Activated CD4-positive, CD25-positive, alpha-beta regulatory T cell (primary cell): ENCODE measurements at places on chromosomes 11 and 22.

GRCh38 chr11:10041332-10041731 is 252.7 kb downstream of the SBF2 start:
- DNase-seq, result no peak

GRCh38 chr22:23179381-23180299 is 669 bp upstream of the BCR start:
- no peak for DNase-seq

DNA sequence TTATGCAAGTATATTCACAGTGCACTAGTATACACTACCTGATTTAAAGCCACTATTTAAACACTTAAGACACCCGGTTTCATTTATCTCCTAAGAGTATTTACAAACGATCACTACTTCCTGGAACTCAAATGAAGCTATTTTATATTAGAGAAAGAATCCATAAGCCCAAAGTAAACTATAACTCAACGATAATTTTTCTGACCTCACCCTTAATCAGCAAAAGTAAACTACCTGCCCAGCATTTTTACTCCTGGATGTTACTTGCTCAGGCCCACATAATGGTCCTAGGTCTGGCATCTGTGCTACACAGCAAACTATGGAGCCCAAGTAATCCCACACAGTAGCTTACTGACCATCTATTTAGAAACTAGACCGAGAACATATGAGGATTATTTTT is 33.4 kb downstream of the TSG101 start:
- DNase-seq, result no peak

DNA sequence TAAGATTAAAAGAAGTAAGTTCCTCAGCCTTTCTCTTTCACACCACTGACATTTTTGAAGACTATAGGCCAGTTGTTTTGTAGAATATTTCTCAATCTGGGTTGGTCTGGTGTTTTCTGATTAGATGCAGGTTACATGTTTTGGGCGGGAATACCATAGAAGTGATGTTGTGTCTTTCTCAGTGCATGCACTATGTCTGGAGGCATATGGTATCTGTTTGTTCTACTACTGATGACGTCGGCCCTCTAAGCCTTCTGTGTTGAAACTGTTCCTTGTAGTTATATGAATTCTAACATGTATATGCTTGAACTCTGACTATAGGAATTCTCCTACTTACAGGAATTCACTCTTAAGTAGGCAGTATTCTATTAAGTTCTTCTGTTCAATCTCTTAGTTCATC is 21.6 kb downstream of the ZFTA start:
- DNase-seq, result no peak

DNA sequence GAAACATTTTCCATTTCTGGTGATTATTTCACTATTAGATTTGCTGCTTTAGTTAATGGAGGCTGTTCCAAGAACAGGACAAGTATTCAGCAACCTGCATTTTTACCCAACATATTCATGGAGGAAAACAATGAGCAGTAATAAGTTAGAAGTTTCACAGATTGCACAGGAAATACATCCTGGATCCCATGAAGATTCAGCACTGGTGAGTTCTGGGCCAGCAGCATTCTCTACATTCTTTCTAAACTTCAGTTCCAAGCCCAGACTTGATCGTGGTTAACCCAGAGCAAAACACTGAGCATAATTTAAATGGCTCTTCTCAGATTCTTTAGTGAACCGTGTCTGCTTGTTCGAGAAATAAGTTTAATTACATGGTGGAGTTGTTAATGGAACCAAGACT is 3.8 kb downstream of the FJX1 start:
- no peak for DNase-seq

DNA sequence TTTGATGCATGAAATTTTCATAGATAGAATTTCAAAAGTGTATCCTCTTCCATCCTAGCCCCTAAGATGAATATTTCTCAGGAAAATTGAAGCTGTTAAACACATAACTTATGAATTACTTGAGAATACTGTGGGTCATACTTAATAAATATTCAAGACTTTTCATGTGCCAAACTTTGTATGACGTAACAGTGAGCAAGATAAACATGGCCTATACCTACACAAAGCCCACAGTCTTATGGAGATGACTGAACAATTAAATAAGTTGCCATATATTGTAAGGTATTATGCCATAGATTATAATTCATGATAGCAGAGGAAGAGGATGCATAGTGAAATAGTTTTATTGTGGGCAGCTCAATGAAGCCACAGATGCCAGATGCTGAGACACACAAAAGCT is 620.7 kb upstream of the ANO5 start:
- DNase-seq, result no peak

DNA sequence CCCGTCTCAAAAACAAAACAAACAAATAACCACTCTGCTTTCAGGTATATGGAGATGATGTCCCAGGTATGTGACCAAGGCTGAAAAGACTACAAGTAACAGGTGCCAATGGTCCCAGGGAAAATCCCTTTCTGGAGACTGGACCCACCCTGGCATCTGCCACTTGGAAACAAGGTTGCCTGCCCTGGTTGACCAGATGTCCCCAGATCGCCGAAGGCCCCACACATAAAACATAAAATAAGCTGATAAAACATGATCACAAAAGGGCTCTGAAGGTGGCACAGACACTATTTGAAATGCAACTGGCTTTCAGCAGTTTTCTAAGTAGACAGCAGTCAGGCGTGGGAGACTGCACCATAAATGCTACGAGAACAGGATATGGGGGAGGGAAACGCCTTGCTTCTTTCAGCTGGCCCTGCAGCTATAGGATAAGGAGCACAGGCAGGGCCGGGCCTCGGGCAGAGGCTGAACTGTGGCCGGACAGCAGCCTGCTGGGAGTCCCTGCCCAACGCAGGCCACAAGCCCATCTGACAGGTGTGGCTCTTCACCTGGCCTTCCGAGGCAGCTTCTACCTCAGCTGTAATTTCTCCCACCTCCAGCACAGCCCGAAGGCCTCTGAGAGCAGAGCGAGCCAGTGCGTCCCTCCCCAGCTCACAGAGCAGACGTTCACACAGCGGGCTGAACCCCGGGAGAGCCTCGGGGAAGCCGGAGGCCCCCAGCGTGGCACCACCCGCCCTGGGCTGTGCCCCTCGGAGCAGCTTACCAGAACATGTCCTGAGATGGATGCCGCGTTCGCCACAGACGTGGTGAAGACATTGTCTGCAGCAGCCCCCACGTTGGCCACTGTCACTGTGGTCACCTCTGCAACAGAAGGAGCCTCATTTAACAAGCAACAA is 4.0 kb downstream of the DEAF1 start:
- DNase-seq, result no peak

GRCh38 chr22:45265535-45265934 is 19.2 kb upstream of the UPK3A start:
- DNase-seq, result no peak

- no peak for DNase-seq
These were observed 74.5 kb upstream of the GRK3 start for GRCh38 chr22:25489947-25490346.

- DNase-seq, result no peak
These were observed 117.4 kb upstream of the SERPIND1 start for GRCh38 chr22:20656516-20656901.

DNA sequence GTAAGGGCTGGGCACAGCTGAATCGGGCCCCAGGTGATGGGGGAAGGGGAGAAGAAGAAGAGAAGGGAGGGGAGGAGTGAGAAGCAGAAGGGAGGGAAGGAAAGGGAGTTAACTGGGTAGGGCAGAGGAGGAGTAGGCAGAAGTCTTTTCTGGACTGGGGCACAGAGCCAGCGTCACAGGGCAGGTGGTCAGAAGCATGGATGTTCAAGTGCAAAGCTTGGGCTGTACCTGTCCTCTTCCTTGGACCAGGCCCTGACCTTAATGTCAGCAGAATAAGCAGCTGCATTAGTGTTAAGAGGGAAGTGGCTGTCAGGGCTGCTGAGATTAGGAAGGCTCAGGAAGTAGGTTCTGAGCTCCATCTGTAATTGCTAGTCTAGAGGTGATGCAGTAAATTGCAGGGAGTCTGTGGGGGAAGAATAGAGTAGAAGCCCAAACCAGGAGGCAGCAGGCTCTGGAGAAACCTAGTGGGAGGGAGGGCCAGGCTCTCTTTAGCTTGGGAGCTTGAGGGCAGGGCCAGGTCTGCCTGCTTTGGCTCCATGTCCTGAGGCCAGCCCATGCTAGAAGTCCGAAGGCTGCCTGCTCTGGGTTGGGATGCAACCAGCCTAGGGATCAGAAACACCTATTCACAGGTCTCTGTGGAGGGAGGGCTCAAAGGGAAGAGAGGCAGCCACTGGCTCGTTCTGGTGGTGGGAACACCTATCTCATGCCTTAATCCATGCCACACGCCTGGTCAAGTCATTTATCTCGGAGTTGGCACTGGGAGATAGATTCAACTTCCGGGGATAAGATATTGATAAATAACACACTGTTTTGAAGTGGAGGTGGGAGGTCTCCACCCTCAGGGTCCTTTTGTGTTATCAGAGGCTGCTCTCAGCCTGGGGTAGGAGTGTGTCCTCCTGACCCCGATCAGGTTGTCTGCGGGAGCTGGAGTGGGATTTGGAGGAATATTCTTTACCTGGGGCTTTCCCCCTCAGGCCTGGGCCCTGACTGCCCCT is 1.7 kb upstream of the UCP3 start:
- no peak for DNase-seq

GRCh38 chr22:30947816-30948454 is 20.6 kb downstream of the MORC2 start:
- no peak for DNase-seq

GRCh38 chr22:32979606-32980005 is 78.6 kb downstream of the SYN3 start:
- DNase-seq, result no peak

DNA sequence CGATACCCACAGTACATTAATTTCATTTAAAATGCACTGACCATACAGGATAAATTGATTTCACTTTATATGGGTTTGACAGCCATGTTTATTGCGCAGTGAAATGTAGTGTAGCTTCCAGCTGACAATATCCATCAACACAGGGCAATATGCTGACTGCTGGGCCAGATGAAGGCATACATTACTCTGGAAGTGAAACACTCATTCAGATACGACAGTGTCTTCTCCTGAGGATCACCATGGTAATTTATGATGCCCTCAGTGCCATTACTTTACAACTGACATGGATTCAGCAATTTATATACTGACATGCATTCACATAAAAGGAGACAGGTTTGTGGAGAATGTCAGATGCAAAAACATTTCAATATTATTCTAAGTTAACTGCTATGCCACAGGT is 365.1 kb downstream of the SOX6 start:
- DNase-seq, result no peak

DNA sequence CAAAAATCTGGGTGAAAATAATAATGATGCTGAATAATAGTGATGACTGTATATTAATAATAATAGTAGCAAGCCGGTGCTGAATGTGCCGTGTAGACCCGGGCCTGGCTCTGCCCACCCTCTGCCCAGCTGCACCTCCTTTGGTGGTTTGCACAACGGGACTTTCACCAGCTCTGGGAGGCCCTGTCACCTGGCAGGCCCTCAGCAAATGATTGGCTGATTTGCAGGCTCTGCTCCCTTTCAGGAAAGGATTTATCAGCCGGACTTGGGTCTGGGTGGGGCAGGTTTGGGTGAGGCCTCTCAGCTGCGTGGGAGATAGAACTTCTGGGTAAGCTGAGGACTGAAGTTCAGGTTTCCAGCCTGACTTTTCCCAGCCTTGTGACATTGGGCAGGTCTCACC is 21.4 kb downstream of the KIAA1671 start:
- no peak for DNase-seq

DNA sequence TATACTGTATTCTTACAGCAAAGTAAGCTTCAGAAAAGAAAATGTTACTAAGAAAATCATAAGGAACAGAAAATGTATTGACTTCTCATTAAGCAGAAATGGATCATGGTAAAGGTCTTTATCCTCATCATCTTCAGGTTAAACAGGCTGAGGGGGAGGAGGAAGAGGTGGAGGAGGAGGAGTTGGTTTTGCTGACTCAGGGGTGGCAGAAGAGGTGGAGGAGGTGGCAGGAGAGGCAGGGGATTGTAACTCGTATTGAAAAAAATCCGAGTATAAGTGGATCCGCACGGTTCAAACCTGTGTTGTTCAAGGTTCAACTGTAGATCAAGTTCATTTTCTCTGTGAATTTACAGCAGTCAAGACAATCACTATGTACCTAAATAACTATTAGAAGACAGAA is 13.0 kb downstream of the GLB1L3 start:
- no peak for DNase-seq

DNA sequence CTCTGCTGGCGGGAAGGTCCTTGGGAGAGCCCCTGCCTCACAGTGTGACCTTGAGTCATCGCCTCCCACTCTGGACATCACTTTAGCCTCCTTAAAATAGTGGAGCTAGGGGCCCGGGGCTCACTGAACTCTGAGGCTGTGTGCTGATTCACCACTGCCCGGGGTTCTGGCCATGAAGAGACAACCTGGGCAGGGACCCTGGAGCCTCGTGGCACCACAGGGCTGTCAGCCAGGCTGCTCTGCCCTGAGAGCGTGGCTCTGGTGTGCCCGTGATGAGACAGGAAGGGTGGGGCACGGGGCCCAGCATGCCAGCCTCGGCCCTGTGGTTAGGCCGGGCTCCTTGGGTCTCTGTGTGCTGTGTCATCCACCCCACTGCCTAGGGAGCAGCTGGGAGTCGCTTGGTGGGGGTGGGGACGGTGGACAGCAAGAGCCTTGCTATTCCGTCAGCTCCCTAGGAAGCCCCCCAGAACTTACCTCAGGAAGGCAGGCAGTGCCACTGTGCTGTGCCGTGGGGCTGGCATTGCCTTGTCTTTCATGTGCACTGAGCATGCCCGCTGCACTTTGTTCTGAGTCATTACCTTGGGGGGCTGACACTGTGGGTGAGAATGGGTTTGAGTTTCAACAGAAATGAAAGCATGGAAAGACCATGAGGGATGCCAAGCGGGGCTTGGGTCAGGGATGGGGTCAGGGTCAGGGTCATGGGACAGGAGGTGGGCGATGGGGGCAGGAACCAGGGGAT is 31.7 kb downstream of the TPCN2 start:
- DNase-seq, result no peak

- no peak for DNase-seq
These were observed 10.3 kb upstream of the PARVG start for GRCh38 chr22:44170470-44170869.

DNA sequence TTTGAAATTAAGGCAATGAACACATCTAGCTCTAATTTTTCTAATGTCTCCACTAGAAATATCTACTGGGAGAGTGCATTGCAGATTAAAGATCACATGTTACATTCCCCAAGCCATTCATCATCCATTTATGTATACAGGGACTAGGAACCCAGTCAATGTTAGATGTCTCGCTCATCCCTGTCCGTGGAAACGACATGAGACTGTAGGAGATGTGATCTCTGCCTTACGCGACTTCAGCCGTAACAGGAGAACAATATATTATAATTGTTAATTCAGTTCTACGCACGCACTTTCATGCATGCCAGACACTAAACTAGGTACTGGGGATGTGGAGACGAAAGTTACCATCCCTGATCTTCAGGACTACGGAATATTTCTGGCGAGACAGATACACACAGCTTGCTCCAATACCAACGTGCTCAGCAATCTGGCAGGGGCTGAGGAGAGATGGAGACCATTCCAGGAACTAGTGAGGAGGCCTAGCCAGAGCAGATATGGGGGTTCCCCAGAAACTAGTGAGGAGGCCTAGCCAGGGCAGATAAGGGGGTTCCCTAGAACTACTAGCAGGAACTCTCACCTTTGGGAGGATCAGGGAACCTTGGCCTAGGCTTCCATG is 706 bp downstream of the DCPS start:
- DNase-seq, result no peak

GRCh38 chr11:102590276-102591049 is 34.7 kb downstream of the MMP20 start:
- no peak for DNase-seq

- no peak for DNase-seq
These were observed 3.6 kb downstream of the PLA2G3 start for GRCh38 chr22:31136711-31137110.
